Retina (tissue), 1 donor: ENCODE measurements at places on chromosomes 7 and 10.

DNA sequence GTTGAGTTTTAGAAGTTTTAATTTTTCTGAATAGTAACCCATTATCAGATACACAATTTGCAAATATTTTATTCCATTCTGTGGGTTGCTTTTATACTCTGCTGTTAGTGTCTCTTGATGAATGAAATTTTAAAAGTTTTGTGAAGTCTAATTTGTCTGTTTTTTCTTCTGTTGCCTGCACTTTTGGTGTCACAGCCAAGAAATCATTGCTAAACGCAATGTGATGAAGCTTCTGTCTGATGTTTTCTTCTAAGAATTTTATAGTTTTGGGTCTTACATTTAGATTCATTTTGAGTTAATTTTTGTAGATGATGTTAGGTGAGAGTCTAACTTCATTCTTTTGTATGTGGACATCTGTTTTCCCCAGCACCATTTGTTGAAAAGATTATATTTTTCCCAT is 330.0 kb upstream of the FOXK1 start:
- no peak for DNase-seq

DNA sequence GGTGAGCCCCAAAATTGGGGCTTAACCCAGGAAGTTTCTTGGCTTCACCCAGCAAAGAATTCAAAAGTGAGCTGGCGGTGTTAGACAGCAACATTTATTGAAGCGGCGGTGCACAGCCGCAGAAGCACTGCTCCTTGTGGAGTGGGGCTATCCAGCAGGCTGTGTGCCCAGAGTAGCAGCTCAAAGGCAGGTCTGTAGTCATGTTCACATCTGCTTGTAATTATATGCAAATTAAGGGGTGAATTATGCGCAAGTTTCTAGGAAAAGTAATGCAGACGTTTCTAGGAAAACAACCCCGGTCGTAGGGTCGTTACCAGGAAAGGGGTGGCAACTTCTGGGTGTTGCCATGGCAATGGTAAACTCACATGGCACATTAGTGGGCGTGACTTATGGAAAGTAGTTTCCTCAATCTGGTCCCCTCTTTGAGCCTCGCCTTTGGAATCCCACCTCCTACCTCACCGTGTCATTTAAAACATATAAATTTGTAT is 13.7 kb upstream of the KBTBD2 start:
- DNase-seq = peak; percentile 53

DNA sequence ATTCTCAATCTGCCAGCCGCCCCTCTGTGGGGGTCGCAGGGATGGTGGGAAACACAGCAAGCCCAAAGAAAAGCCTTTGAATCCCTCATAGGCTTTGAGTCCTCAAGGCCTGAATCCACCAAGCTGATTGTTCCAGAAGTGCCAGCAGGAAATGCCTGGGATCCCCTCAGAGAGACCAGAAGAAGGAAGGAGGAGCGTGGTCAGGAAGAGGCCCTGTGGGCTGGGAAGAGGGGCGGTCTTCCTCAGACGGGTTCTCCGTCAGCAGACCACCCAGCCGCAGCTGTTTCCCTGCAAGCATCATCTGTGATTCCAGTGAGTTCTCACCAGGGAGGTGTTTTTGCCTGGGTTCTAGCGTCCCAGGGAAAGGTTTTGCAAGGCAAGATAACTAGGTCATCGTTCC is 190.0 kb upstream of the KLF6 start:
- no peak for DNase-seq

- DNase-seq = no peak
Measured at GRCh38 chr7:94595717-94596116, 60.2 kb downstream of the SGCE start.

GRCh38 chr10:74901301-74901700 is 74.9 kb downstream of the KAT6B start:
- DNase-seq = no peak

DNA sequence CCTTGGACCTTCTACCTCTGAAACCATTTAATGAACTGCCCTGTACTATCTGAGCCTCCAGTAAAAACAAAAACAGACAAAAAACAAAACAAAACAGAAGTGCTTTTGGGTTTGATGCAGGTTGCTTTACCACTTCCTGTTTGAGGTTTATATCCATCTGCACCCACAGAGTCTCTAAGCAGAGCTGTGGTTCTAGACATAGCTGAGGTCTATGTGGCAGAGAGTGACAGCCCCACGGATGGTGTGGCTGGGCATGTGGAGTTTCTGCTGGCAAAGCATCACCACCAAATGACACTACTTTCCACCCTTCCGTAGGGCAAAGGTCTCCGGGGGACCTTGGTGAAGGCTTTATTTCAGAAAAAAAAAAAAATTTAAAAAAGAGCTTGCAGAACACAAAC is 754.2 kb downstream of the GRID1 start:
- no peak for DNase-seq

- no peak for DNase-seq
Measured at GRCh38 chr7:46177821-46178220, 256.7 kb upstream of the IGFBP3 start.

- DNase-seq = peak; percentile 57
Measured at GRCh38 chr10:30384701-30385201, 35.7 kb upstream of the MTPAP start.

DNA sequence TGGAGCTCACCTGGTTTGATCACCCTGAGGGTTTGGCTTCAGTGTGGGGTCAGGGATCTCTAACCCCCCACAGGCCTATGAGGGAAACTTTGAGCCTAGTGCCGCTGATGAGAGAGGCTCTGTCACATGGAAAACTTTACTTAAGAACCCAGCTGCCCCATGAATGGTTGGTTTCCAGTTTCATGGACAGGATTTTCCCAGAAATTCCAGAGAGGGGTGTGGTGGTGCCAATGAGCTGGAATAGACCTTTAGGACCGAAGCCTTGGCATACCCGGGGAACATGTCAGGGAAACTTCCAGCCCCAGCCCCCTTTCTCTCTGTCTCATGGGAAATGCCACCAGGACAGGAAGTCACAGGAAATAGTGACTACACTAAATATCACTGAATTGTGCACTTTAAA is 36.9 kb downstream of the AKR1B1 start:
- no peak for DNase-seq

GRCh38 chr7:34069676-34070075 is 164.3 kb downstream of the BMPER start:
- no peak for DNase-seq

DNA sequence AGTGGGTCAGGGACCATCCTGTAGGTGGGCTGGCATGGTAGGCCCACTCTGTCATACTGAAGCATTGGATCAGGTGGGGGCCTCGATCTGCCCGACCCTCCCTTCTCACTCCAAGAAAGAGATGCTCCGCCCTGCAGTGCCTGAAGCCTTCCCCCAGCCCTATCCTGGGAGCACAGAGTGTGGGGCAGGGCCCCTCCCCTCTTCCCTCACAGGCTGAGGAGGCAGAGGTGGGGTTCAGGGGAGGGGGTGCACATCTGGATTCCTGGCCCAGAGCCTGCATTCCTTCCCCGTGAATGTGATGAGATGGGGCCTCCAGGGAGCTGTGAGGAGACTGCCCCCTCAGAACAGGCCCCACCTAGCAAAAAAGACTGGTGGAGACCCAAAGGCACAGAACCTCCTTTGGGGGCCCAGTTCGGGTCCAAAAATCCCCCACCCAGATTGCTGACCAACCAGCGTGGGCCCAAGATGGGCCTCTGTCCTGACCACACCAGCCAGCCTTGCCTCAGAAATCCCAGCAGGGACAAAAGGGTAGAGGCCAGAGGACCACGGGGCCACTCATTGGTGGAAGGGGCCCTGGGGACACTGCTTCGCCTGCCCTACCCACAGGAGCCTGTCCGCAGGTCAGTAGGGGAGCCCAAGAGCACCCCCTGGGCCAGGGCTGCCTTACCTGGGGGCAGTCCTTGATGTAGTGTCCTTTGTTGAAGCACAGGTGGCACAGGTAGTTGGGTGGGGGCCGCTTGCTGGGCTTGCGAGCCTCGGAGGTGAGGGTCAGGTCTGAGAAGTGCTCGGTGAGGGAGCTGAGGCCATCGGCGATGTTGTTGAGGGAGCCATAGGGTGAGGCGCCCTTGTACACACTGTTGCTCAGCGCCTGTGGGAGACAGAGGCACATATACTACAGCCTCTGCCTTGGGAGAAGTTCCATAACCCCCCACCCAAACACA is 13.3 kb downstream of the ZCCHC24 start:
- DNase-seq = no peak

DNA sequence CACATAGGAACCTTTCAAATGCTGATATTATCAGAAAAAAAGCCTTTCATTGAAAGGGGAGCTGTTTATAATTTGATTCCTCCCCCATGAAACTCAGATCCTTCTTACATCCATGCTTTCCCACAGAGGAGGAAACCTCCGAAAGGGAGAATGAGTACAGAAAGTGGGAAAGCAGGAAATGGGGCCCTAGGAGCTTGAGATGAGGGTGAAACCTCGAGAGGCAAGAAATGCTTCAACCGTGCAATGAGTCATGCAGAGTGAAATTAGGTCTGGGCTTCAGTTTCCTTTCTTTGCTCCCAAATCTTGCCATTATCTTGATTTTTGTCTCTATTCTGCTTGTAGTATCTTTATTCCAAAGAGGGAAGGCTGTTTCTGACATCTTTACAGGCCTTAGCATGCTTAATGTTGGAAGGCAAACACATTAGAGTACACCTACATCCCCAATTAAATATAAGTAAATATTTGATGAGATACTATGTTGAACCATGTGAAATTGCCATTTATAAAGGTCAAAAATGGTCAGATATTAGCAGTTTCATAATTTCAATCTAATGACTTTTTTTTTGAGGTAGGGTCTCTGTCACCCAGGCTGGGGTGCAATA is 79.1 kb downstream of the NAMPT start:
- DNase-seq = no peak

- DNase-seq = no peak
Measured at GRCh38 chr7:106866298-106867281, 1.5 kb downstream of the PIK3CG start.

DNA sequence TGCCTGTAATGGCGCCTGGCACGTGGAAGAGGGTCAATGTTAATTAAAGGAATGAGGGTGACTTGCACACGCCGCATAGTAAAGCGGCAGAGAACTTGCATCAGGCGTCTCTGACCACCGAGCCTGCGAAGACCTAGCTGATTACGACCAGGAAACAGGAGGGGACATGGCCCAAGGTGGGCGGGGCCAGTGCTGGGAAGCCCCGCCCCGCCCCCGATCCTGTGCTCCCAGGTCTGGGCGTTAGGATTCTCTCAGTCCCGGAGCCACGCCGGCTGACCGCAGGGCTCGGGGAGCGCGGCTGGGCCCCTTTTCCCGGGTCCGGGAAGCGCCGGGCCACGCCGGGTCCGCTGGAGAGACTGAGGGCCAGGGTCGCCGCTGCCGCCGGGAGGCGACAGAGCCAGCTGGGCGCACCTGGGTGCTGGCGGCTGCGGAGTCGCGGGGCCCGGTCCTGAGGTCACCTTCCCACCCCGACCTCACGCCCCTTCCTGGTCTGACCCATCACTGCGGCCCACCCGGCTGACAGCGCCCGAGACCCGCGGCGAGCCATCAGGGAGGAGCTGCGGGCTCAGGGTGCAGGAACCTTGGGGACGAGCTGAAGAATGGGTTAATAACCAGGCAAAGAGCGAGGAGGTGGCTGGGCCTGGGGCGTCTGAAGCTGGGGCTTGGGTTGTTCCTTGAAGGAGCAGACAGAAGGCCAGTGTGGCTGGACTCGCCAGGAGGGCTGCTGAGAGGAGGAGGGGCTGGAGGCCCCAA is 23.0 kb upstream of the GRID1 start:
- peak; percentile 82 for DNase-seq

GRCh38 chr7:138154661-138155060 is 78.4 kb downstream of the AKR1D1 start:
- DNase-seq = no peak

DNA sequence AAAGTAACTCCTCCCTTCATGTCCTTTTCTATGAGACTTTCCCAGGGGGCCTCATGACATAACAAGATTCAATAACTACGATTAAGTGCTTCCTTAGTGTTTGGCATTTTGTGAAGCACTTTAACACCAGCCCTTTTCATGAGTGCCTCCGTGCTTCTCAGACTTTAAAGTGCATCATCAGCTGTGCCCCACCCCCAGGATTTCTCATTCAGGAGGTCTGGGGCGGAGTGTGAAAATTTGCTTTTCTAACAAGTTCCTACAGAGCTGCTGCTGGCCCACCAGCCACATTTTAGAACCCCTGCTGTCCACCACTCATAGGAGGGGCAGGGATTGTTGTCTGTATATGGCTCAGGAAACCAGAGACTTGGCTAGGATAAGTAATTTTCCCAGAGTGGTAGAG is 445.3 kb downstream of the LRMDA start:
- DNase-seq = no peak

DNA sequence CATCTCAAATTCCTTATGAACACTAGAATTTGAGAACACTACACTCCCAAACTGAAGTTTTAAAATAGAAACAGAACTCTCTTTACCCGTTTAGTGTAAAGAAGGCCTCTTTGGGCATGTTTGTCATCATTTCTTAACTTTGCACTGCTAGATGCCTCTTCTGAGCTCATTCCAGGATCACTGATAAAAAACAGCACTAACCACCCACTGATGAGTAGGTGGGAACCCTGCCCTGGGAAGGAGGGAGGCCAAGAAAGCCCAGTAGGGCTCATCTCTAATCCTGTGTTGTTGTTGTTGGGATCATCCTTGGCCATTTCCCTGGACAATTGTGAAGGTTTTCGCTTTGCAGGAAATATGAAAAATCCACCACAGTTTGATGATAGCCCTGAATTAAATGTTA is 68.2 kb downstream of the CUBN start:
- DNase-seq = no peak

- no peak for DNase-seq
Measured at GRCh38 chr7:3995187-3995586, 686.9 kb upstream of the FOXK1 start.

DNA sequence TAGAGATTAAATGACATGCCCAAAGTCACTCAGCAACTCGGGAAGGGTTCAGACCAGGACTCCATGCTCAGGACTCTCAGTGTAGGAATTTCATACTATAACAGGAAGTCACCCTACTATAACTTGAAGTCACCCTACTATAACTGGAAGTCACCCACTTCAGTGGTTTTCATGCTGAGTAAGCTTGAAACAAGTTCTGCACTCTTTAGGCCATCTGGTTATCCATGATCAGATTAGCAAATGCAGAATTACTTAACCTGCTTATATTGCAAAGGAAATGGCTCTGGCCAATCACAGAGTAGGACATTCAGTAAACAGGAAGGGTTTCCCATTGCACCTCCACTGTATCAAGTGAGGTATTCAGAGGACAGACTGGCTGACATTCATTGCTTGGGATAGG is 1240.4 kb downstream of the GATA3 start:
- no peak for DNase-seq

DNA sequence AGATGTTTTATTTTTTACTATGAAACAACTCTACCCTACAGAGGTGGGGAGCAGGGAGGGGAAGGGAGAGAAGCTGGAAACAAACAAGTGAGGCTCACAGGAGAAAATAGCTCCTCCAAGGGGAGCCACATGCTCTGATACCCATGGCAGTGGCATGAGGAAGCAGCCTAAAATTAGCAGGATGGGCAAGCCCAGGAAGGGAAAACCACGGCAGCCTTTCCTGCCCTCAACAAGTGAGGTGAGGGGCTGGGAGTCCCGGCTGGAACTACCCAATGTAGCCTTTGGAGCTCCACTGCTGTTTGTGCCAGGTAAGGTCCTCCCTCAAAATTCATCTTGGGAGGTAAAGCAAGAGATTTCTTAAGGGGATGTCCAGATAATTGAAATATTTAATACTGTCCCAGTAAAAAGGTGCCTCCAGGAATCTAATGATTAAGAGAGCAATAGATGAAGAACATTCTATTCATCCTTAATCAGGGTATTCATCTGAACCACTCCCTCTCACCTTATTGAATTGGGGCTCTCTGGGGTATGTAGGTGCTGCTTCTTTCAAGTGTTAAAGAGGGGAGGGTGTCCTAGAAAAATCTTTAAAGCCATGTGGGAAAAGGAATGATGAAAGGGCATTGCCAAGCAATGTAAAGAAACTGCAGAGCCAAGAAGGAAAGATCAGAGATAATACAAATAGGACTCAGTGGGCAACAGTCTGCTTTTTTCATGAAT is 12.8 kb upstream of the HERC4 start:
- DNase-seq = no peak
